Stimulated activated CD4-positive, alpha-beta T cell treated with anti-CD3 and anti-CD28 coated beads, Interleukin-15, amount 100 ng/mL, for 1 hour (primary cell): ENCODE measurements at places on chromosomes 13 and 19.

- DNase-seq, result no peak
These were observed 166.6 kb downstream of the KLF12 start for GRCh38 chr13:73967397-73968165.

- DNase-seq, result no peak
These were observed 89.4 kb downstream of the DPF1 start for GRCh38 chr19:38134540-38135149.

DNA sequence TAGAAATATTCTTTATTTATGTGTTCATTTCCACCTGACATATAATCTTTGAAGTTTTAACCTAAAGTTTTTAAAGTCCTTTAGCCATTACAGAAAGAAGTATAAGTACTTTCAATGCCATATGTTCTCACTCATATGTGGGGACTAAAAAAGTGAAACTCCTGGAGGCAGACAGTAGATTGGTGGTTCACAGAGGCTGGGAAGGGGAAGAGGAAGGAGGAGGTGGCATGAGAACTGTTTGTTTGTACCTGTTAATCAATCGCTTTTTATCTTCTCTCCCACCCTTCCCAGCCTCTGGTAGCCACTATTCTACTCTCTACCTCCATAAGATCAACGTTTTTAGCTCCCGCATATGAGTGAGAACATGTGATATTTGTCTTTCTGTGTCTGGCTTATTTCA is 131.1 kb downstream of the MYO16 start:
- no peak for DNase-seq

DNA sequence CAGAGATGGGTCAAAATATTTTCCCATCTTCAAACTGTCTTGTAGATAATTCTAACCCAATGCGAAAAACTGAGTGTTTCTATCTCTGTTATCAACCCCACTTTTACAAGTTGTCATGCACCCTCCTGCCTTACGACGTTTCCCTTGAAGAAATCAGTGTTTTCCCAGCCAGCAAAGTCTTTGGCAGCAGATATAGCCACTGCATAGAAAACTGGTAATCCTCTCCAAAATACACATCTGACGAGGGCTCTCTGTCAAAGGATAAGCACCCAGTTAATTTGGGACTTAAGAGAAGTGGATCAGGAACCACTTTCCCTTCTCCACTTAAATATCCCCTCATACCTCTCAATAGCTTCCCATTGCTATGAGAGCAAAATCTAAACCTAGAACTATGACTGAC is 351.9 kb upstream of the MIR17HG start:
- no peak for DNase-seq

GRCh38 chr13:22770891-22771290 is 409.9 kb upstream of the SGCG start:
- no peak for DNase-seq

DNA sequence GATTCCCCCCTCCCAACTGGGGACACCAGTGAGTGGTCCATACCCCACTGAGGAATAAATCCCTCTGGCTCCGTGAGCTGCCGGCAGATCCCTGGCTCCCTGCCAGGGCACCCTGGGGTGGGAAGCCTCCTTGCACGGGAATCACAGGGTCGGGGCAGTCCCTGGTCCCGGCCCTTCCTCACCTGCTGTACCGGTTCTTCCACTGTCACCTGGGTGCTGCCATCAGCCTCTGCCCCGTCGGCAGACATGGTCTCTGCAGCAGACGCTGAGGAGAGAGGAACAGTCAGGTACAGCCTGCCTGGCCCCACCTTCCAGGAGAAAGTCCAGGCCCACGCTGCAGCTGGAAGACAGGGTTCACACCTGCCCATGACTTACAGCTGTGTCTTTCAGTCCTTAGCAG is 6.3 kb downstream of the PLIN3 start:
- DNase-seq, result no peak

- peak; percentile 95 for DNase-seq
These were observed 4.1 kb upstream of the EML2 start for GRCh38 chr19:45643024-45643926.
